SJSA1 (cell line): ENCODE measurements at places on chromosomes 13 and 19. TPM values are rescaled to one million over a fixed set of nuclear protein-coding genes. Genes with fewer than 3 reads are reported as not detected.
A peak's percentile ranks its signal among the peaks of the same experiment; 100 is the strongest.

DNA sequence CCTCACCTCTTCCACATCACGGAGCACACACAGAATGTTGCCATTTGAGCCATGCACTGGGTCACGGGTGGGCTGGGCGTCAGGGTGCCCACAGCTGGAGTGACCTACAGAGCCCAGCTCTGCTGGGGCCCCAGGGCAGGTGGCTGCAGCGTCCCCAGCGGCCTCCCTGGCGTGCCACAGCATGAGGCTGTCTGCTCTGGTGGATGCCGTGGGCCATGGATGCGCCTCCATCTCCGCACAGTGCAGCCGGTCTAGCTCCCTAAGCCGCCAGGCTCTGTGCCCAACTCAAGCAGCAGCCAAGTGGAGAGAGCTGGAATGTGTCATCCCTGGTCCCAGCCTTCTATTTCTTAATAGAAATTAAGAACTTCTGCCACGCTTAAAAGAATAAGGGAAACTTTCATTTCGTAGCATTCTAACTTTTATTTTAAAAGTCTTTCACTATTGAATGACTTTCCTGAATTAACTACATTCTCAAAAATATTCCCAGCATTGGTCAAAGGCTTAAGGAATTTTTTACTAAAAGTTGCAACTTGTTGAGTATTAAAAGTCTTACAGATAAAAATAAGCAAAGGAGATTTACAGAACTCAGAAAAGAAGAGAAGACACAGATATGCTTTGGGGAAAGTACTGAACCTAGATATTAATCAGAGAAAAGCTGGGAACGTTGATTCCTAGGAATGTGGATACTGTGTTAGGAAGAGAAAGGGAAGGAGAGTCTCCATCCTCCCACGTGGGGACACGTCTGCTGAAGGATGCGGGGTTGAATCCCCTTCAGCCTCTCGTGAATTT is 59.3 kb downstream of the ATP11A start:
- no peak for DNase-seq

ZNF468 gene
- total RNA-seq: 25.5 and 37.5 TPM in 2 replicates

PRTN3 gene
- not detected in 2 replicates for total RNA-seq

- DNase-seq: no peak
These were observed 88.2 kb downstream of the STK24 start for GRCh38 chr13:98488736-98489135.

- DNase-seq: no peak
These were observed 134.5 kb upstream of the KL start for GRCh38 chr13:32881777-32882145.

GRCh38 chr13:40552895-40553294 is 113.5 kb downstream of the FOXO1 start:
- DNase-seq: no peak

- DNase-seq: peak; percentile 47
These were observed 120.8 kb upstream of the ZNF507 start for GRCh38 chr19:32224371-32225244.

ZNF135 gene
- not detected in 2 replicates for total RNA-seq

DNA sequence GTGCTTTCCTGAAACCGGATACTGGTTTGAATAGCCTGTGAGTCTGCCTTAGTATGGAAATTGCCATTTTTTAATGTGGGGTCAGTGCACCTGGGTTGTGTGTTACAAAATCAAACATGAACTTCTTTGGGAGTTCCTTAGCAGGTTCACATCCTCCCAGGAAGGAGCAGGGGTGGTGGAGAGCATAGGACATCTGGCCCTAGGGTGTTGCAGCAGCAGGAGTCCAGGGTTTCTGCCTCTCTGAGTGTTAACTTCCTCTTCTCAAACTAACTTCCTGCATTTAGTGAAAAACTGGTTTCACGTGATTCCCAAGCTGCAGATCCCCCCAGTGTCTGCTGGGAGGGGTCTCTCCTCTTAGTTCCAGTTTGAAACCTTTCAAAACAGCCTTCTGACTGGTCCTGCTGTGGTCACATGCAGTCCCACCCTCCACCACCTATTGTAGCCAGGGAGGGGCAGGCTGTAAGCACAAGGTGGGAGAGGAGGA is 7.2 kb downstream of the RNASEH2B start:
- DNase-seq: no peak

GRCh38 chr19:10270180-10270615 is 722 bp upstream of the ICAM1 start:
- DNase-seq: no peak

DNA sequence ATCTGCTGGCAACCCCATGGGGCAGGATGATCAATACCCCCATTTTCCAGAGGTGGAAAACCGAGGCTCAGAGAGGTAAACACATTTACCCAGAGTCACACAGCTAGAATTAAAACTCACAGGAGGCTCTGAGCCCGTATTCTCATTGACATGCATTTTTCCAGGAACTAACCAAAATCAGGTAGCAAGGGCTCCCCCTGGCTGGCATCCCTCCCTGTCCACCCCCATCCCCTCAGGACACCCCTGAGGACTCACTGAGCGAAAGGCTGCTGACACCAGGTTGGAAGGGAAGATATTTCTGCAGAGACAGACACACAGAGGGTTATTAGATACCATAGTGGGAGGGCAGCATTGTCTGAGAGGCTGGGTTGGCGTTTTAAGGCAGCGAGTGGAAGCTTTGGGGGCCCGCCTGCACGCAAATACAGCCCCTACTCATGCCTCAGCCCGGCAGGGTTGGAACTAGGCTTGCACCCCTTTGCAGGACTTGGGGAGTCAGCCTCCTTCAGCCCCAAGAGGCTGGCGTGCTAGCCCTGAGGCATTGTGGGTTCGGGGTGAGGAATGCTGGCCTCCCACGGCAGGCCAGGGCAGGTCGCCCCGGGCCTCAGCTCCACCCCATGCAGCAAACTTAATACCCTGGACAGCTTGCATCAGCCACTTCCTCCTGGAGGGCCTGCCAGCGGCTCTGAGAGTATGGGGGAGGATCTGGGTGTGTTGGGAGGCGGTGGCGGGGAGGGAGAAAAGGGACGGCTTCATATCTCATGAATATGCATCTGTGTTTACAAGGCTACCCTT is 3.9 kb downstream of the SLC1A5 start:
- DNase-seq: peak; percentile 82

- no peak for DNase-seq
These were observed 573.8 kb upstream of the MIR17HG start for GRCh38 chr13:90773681-90774080.

OR7D2 gene
- 0.03 TPM in 1 of 2 replicates, not detected in the other for total RNA-seq

DNA sequence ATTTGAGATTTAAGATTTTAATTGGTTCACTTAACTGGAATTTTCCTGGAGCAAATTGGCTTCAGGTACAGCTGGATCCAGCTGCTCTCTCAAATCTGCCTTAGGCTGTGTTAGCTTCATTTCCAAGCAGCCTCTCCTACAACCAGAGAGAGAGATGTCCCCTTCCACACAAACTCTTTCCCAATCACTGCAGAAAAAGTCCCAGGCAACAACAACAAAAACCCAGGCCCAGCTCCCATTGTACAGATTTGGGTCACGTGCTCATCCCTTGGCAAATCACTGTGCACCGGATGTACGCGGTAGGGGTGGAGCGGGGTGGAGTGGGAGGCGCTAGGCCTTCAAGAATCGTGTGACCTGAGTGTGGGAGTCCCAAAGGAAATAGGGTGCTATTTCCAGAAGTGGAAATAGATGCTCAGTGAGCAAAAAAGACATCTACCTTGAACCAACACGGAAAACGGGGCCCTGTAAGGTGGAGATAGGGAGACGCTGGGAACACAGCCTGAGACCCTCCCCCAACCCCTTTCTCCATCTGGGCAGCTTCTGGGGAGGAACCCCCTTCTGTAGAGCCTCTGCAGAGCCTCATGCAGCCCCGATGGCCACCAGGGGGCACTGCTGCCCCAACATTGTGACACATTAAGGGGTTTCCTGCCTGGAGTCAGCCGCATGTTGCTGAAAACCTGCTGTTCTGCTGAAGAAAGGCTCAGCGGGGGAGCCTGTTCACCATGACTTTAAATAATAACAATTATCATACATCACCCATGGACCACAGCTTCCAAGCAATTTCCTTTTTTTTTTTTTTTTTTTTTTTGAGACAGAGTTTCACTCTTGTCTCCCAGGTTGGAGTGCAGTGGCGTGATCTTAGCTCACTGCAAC is 25.4 kb downstream of the HPN start:
- DNase-seq: peak; percentile 78

RASL11A gene
- total RNA-seq: 1.6 and 1.9 TPM in 2 replicates

DNA sequence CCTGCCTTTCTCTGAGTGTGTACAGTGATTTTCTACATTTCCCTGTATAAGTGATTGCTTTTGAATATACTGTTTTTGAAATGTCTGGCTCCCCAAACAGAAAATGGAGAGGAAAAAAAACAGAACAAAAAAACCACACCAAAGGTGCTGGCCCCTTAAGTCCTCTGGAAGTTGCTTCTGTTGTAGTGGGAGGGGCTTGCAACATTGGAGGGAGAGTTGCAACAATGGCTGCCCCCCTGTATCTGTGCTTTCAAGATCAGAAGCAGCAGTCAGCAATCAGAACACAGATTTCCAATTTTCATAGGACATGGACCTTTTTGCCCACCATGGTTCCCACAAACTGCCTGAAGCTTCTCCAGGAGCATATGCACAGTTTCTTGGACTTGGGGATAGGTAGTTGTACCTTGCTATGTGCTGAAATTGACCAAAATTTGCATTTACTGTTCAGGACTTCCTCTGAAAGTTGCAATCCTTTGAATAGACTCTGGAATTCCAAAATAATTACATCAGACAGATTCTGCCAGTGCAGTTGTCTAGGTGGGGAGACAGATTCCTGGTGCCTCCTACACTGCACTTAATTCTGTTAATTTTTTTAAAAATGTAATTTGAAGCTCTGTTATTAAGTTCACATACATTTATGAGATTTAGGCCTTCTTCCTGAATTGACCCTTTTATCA is 13.8 kb downstream of the BIVM start:
- peak; percentile 55 for DNase-seq

- no peak for DNase-seq
These were observed 2.9 kb downstream of the FCER2 start for GRCh38 chr19:7699003-7699402.

OR7G3 gene
- not detected in 2 replicates for total RNA-seq

- no peak for DNase-seq
These were observed 10.4 kb upstream of the LCP1 start for GRCh38 chr13:46192412-46192811.

GRCh38 chr13:52851137-52851962 is 2.9 kb upstream of the PCDH8 start:
- no peak for DNase-seq

ADGRE3 gene
- total RNA-seq: not detected in 2 replicates

- DNase-seq: no peak
These were observed 385.1 kb downstream of the IRS2 start for GRCh38 chr13:109401307-109401706.

DNA sequence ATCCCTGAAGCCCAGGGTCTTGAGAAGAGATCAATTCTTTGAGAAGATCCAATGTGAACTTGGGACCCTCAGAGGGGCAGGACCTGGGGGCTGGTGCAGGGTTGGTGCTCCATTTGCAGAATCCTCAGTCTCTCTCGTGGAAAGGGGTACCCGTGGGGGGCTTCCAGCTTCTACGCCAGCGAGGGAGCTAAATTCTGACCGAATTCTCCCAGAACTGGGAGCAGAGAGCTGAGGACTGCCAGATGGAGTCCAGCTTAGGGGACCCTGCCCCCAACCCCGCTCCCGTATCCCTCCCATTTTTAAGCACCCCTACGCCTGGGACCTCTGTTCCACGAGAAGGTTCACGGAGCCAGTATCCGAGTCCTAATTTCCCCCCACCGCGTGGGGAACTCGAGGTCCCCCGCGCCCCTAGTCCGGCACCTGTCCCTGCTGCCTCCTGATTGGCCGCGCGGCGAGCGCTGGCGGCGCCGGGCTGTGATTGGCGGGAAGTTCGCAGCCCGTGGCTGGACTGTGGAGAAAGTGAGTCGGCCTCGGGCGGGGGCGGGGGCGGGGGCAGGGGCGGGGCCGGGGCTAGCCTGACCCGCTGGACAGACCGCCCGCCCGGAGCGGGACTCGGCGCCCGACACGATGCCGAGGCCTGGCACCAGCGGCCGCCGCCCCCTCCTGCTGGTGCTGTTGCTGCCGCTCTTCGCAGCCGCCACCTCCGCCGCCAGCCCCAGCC is 4.4 kb upstream of the LTBP4 start:
- DNase-seq: no peak

- DNase-seq: no peak
These were observed 17.2 kb downstream of the BRSK1 start for GRCh38 chr19:55300886-55301458.

DNA sequence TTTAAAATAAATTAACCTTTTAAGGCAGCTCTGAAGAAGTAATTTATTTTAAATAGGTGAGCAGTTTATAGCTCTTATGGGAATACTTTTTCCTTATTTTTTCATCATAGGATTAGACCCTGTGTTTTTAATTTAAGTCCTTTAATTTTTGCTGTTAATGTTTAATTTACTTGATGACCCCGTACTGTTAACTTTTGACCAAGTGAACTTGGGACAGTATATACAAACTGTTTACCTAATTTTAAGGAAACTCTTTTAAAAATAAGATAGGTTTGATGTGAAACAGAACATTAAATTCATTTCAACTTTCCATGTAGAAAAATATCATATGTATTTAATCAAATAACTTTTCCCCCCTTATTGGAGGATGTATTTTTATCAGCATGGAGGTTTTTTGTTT is 74.4 kb downstream of the KCNRG start:
- no peak for DNase-seq

DNA sequence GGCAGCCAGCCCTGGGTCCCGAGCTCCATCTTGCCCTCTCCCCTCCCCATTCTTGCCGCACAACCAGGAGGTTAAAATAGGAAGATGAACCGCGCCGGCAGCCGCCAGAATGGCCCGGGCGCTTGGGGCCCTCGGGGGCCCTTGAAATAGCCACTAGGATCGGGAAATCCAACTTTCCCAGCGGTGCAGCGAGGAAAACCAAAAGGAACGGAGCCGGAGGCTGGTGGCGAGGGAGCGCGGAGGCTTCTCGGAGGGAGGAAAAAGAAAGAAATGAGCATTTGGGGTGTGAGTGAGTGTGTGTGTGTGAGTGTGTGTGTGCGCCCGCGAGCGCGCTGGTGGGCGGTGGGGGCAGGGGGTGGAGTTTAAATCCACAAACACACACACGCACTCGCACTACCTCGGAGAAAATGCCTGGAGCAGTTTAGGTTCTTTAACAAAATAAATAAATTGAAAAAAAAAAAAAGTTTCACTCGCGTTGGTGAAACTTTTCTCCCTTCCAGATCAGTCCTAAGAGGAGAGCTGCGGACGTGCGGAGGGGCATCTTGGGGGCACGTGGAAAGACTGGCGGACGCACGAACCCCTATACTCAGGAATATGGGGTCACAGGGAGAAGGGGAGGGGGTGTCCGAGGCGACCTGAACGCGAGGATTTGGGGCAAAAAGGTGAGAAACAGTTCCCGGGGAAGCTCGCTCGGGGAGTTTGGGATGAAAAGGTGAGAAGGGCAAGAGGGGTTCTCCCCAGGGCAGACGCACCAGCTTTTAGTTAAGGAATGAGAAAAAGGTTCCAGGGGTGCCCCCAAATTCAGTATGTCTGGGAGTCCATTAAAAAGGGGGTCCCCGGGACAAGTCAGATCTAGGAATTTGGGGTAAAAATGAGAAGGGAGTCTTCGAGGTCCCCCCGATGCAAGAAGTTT is 1.3 kb downstream of the RFX2 start:
- peak; percentile 46 for DNase-seq

GRCh38 chr19:2188708-2189385 is 25.1 kb downstream of the DOT1L start:
- no peak for DNase-seq

- DNase-seq: no peak
These were observed 1427.0 kb upstream of the MIR17HG start for GRCh38 chr13:89920461-89920860.

- no peak for DNase-seq
These were observed 4.0 kb downstream of the EBI3 start for GRCh38 chr19:4233282-4233853.

GRCh38 chr13:111873676-111874178 is 193.2 kb upstream of the SOX1 start:
- DNase-seq: peak; percentile 34

CILP2 gene
- total RNA-seq: 0.03 TPM in 1 of 2 replicates, not detected in the other

TMC4 gene
- 0.11 TPM in 1 of 2 replicates, not detected in the other for total RNA-seq

GRCh38 chr19:54560881-54561385 is 12.7 kb upstream of the LILRA2 start:
- no peak for DNase-seq
